ENCODE measurements at places on chromosomes 16 and 17.

DNA sequence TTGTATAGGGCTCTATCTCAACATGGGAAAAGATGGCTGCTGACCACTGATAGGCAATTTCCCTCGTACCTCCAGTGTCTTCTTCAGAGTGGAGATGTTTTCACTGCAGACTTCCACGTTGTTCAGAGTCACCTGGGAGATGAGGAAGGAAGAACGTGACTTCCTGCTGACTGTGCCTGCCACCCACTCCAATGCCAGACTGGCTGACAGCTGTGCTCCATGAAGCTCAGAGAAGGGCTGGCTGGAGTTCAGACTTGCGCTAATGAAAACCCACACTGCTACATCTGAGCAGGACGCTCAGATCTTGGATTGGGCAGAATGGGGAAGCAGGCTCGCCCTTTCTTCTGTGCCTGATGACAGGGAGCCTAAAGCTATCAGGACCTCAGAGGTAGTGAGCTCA, 33.1 kb downstream of the COG4 start:
- DNase-seq, result no peak

DNA sequence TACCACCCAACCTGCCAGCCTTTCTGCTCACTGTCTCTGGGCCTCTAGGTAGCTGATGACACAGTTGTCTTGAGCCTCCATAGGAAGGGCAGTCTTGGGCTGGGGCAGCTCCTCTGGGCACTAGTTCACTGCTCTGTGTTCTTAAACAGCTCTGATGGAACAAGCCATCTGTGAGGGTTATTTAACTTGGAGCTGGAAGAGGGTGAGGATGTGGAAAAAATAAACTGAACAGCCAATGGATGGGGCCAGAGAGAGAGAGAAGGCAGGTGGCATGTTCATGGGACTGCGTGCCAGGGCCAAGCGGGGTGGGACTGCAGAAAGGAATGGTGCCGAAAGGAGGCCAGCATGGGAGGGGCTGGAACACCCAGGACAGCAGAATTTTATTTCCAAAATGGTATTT, 52.6 kb downstream of the HIC1 start:
- DNase-seq, result no peak

GRCh38 chr17:3903051-3903825, 10.4 kb upstream of the CAMKK1 start:
- no peak for DNase-seq

DNA sequence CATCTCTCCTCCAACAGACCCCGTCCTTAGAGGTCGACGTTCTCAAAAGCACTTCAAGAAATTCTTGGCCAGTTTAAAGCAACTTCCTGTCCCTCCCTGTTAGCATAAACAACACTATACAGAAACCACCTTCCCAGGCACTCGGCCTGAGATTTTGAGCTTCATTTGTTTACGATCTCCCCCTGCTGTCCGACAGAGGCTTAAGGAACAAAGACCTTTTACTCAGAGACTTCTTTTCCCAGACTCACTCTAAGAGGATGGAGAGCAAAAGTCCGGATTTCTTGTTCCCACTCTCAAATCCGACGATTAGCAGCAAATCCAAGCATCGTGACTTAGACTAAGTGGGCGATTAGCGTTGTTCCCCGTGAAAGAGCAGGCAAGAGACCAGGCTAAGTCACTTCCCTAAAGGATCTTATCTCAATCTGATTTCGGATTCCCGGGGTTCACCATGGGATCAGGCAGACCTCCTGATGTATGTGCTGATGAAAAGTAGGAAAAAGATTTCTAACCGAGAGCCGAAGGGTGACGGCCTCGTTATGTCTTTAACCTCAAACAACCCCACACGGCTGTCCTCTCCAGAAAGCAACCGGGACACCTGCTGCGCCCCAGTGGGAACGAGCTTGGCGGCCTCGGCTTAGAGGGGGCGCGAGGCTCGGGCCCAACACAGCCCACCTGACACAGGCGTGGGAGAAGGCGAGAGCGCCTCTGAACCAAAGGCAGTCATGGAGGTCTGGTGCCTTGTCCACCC, 598 bp downstream of the INPP5K start:
- no peak for DNase-seq

GRCh38 chr17:42563543-42563942, 1.6 kb downstream of the COASY start:
- no peak for DNase-seq

GRCh38 chr16:48335961-48336360, 49.3 kb downstream of the SIAH1 start:
- DNase-seq, result no peak

- DNase-seq, result no peak
Measured at GRCh38 chr17:77534137-77534536, 393.4 kb downstream of the SEC14L1 start.

DNA sequence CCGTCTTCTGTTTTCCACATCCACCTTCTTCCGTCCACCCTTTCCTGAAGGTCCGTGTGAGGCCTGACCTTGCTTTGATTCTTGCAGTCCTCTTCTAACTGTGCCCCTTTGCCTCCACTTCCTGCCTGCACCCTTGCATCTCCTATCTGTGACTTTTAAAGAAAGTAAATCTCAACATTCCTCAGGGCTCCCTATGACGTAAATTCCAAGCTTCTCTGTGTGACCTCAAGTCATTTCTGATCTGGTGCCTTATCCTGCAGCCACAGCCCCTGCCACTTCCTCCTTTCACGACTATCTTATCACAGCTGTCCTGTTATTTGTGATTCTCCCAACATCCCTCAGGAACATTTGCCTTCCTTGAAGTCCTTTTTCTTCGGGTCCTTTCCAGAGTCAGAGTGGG, 520.5 kb downstream of the CDH13 start:
- no peak for DNase-seq

GRCh38 chr17:8212312-8213180, 2.2 kb upstream of the AURKB start:
- DNase-seq, result no peak

DNA sequence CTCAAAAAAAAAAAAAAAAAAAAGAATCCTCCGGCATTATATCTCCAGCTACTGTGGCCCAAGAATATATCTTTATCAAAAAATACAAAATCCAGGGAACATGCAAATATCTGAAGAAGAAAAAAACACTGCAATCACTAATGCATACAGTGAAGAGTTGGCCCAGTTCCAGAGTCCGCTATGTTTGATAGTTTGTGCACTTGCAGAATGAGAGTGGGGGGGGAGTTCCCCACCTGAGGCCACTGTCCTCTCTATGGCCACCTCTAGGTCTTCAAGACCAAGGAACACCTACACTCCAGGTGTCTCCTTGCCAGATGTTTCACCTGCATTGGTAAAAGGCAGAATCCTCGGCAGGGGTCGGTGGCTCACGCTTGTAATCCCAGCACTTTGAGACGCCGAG, 4.0 kb downstream of the ZNF785 start:
- DNase-seq, result no peak

DNA sequence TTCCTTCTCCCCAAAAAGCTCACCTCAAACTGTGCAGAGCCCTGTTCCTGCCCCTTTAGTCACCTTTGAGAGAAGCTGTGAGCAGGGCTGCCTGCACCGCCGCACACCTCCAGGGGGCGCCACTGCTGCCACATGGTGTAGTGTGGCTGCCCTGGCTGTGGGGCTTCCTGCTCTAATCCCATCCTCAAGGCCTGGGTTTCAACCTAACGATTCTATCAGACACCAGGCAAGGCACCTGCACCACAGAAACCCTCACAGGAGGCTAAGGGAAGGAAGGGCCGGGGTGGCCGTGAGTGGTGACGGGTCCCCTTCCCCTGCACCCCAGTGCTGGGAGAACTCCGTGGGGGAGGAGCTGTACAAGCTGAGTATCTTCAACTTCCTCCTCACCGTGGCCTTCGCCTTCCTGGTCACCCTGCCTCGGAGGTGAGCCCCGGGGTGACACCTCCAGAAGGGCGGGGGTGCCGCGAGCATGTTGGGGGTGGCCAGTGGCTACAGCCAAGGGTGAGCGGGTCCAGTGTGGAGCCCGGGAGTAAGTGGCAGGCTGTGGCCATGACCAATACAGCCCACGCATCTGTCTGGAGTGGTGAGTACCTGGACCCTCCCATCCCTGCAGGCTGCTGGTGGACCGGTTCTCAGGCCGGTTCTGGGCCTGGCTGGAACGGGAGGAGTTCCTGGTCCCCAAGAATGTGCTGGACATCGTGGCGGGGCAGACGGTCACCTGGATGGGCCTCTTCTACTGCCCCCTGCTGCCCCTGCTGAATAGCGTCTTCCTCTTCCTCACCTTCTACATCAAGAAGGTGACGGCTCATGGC, 7.0 kb downstream of the TMC8 start:
- DNase-seq, result no peak

- DNase-seq, result no peak
Measured at GRCh38 chr17:45232514-45233422, 11.1 kb downstream of the FMNL1 start.

Data from vagina (tissue), 2 donors.